RPMI8226 (cell line): ENCODE measurements at places on chromosomes 4 and X.

GRCh38 chr4:69650872-69651271 is 2.2 kb downstream of the UGT2A1 start:
- DNase-seq, result no peak

GRCh38 chr4:189355590-189355989 is 585.1 kb upstream of the FRG1 start:
- no peak for DNase-seq

GRCh38 chr4:41346306-41347061 is 89.8 kb downstream of the UCHL1 start:
- no peak for DNase-seq

- DNase-seq, result no peak
Observed at GRCh38 chrX:72117636-72118210, 14.0 kb downstream of the RTL5 start.

DNA sequence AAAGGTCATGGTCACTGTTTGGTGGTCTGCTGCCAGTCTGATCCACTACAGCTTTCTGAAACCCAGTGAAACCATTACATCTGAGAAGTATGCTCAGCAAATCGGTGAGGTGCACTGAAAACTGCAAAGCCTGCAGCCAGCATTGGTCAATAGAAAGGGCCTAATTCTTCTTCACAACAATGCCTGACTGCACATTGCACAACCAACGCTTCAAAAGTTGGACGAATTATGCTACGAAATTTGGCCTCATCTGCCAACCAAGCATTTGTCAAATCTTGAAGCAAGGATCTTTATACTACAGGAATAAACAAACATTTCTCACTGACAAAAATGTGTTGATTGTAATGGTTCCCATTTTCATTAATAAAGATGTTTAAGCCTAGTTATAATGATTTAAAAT is 90.4 kb downstream of the EIF4E start:
- no peak for DNase-seq

DNA sequence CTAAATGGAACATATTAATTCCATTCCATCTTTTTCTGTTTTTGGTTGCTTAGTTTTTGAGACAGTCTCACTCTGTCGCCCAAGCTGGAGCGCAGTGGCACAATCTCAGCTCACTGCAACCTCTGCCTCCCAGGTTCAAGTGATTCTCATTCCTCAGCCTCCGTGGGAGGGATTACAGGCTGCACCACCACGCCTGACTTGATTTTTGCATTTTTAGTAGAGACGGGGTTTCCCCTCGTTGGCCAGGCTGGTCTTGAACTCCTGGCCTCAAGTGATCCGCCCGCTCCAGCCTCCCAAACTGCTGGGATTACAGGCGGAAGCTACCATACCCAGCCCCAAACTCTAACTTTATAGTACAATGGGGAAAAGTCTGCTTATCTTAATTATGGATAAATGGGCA is 11.2 kb downstream of the HNRNPD start:
- DNase-seq, result no peak

GRCh38 chr4:178665916-178666315 is 1223.7 kb upstream of the AGA start:
- DNase-seq, result no peak

DNA sequence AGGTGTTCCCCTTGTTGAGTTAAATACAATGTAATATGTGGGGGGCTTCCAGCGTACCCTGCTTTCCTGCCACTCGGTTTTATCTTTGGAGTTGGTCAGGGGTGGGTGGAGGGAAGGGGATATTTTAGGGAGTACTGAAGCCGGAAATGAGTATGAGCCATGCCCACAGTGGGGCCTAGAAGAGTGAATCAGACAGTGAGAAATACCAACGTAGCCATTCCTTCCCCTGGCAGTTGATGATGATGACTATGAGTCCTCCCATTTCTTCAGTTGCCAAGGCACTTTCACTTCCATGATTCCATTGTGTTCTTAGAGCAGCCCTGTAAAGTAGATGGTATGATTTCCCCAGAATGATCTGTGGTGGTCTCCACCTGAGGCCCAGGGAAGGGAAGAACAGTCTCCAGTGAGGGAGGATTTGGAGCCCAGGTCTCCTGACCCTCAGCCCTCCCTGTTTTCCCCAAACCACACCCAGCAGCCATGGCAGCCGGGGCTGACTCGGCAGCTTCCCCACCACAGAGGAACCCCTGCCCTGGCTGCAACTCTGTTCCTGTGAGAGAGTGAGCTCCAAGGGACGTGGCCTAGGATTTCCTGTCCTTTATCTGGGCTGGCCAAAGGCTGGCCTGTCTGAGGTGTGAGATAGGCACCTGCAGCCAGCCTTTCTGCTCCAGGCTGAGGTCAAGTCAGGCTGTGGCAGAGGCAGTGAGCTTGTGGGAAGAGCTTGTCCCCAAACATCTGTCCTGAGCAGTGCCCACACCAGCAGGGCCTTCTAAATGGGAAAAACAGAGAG is 52.7 kb downstream of the STARD8 start:
- peak; percentile 12 for DNase-seq

DNA sequence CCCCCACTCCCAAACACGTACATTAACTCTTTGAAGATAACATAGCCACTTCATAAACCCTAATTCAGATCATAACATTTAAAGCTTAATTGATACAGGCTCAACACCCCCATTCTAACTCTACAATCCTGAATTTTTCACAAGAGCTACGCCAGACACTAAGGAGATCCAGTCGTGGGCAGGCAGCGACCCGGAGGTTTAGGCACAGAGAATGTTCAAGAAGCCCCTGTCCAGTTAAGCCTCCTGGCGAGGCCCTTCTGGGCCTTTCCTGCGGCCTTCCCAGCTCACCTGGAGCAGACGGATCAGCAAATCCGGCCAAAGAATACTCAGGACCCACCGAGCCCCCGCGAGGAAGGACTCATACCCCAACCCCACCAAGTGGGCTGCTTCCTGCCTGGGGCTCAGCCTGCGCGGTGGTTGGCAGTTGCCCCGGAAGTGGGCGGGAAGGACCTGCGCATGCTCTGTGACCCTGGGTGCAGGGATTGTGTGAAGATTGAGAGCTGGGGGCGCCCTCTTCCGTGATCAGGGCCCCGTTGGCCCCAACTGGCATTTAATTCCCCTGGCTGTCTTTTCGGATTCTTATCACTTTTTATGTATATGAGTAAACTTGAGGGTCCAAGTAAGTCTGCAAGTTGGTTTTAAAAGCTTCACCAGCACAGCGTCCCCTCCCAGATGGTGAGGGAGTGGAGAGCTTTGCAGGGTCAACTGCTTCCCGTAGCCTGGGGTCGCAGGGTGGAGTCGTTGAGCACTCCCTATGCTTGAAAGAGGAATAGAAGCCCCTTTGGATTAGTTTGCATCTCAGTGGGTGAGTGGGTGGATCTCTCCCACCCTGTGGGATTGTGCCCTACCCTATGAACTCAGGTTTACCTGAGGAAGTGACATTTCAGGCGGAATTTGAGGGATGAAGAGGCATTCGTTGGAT is at the start of gene TRIM61:
Gene TRIM61, minus strand, starts transcription at position 415 of the 922 bp plus-strand sequence. CDS start 7,655 bp downstream, outside the sequence.
- peak; percentile 2 for DNase-seq

DNA sequence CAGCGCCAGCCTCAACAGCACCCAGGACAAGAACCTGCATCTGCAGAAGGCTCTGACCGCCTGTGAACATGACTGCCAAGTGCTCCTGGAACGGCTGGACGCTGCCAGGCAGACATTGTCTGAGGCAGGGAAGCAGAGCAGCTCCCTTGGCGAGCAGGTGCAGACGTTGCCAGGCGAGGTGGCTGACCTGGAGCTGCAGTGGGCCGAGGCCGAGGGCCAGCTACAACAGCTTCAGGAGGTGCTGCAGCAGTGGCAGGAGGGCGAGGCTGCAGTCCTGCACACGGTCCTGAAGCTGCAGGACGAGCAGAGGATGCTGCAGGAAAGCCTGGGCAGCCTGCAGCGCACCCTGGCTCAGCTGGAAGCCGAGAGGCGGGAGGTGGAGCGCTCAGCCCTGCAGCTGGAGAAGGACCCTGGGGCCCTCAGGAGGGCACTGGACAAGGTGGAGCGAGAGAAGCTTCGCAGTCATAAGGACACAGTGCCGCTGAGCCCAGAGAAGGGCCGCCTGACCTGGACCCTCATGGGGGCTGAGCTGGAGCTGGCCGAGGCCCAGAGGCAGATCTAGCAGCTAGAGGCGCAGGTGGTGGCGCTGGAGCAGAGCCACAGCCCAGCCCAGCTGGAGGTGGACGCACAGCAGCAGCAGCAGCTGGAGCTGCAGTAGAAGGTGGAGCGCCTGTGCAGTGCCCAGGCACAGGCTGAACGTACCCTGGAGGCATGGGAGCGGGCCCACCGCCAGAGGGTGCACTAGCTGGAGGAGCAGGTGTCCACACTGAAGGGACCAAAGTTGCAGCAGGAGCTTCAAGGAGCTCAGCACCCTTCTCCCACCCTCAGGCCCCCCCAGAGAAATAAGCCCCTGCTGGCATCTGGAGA is 16.4 kb downstream of the SMIM10L2A start:
- peak; percentile 65 for DNase-seq

DNA sequence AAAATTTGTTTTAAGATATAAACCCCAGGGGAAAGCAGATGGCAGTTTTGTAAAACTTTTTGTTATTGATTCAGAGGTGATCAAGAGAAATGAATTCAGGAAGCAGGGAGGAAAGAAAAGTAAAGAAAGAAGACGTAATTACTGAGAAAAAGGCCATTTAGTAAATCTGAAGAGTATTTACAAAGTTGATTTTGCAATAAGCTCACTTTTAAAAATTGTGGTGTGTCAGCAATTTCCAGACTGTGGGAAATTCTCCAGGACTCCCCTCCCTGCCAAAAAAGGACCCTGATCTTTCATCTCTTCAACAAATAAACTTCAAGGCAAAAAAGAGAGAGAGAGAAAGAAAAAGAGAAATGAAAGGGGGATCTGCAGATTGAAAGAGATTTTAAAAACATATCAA is 36.6 kb downstream of the PCYT1B start:
- DNase-seq, result no peak

- DNase-seq, result no peak
Observed at GRCh38 chr4:80107374-80107773, 34.3 kb upstream of the ANTXR2 start.

DNA sequence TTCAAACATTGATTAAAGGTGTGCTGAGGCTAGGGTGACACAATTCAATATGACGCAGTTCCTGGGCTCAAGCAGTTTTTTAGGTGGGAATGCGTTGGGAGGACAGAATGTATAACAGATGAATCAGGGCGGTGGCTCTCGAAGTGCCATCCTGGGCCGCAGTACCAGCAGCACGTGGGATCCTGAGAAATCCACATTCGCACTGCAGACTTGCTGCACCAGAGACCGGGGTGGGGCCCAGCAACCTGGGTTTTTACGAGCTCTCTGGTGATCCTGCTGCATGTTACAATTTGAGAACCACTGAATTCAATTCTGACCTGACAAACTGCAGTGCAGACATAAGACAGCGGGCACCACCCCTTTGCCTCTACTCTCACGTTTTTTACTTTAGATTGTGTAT is 30.4 kb downstream of the FAM149A start:
- no peak for DNase-seq

- no peak for DNase-seq
Observed at GRCh38 chr4:41465146-41465761, 72.7 kb upstream of the LIMCH1 start.

DNA sequence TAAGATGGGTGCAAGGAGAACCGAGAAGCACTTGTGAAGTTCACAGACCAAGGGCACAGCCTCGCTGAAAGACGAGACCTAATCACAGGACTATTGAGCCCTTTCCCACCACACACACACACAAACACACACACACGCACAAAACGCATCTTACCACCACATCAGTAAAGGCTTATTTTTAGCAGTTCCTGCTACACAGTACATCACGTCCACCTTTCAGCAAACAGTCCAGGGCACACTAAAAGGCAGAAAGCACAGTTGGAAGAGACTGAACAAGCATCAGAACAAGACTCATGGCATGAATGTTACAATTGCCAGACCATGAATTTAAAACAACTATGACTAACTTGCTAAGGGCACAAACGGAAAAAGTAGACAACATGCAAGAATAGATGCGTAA is 83.6 kb upstream of the MAPK10 start:
- no peak for DNase-seq

DNA sequence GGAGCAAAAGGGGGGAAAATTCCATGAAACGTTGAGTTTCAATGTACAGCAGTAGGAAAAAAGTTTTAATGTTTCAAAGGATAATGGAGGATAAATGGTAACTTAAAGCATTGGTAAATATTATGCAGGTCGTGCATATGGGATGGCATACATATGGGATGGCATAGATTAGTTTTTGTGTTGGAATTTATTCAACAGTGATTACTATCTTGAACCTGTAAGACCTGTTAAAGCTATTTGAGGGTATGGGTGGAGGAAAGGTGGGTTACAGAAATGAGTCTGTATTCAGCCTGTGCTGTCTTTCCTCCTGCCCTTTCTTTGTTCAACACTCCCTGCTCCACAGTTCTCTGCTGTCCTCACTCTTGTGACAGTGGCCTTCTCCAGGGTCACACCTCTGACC is 54.6 kb downstream of the ARHGAP10 start:
- DNase-seq, result no peak

DNA sequence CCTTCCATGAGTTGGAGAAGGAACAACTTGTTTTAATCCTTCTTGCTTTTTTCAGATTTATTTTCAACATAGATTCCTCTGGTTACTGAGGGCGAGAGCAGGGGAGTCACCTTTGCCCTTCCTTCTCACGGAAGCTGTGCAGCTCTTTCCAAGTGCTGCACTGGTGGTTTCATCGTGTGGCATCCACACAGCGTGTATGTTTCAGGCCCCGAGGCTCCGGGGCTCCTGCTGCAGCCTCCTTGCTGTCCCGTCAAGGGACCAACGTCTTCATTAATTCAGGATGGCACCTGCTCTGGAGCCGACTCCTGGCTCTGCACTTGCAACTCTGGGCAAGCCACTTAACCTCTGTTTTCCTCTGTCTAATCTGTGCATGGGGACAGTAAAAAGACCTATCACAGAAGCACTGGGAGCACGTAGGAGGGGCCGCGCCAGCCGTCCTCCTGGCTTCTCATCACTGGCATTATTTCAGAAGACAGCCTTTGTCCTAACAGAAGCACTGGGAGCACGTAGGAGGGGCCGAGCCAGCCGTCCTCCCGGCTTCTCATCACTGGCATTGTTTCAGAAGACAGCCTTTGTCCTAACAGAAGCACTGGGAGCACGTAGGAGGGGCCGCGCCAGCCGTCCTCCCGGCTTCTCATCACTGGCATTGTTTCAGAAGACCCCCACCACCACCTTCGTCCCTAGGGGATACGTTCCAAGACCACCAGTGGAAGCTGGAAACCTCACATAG is 117.8 kb upstream of the NKX1-1 start:
- no peak for DNase-seq

- no peak for DNase-seq
Observed at GRCh38 chrX:8010105-8010504, 82.9 kb upstream of the PNPLA4 start.

GRCh38 chrX:48695925-48696300 is 621 bp upstream of the SUV39H1 start:
- no peak for DNase-seq

DNA sequence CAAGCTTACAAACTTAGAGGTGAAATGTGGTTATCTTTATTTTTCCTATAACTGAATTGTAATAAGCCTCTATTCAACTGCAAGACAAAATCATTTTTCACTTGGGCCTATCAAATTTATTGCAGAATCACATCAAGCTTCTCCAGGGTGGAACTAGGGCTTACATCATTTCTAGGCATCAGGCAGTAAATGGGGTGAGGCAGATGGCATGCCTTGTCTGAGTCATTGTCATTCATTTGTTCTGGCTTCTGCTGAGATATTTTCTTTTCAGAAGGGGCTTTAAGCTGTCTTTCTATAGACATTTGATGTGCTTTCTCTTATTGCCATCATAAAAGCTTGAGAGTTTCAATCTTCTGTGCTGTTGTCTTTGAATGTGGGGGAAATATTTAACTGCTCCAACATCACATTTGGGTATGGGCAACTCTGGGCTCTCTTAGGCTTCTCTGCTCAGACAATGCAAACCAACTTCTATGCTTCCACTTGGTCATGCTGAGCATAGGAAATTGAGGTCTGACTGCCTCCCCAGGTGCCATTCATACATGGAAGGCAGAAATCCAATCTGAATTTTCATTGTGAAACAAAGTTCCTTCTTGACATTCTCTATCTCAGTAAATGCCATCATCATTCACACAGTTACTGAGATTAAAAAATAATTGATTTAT is 225.8 kb upstream of the GIMD1 start:
- no peak for DNase-seq
